ENCODE measurements at places on chromosomes 2 and 18. TPM values are rescaled to one million over a fixed set of nuclear protein-coding genes. Genes with fewer than 3 reads are reported as not detected.

GRCh38 chr2:121427187-121427689, 103.4 kb upstream of the RNU4ATAC start:
- no peak for DNase-seq

GRCh38 chr18:35451032-35451431, 46.7 kb downstream of the INO80C start:
- no peak for DNase-seq

ZC3H15 gene
- 63.6 TPM for polyA plus RNA-seq

GRCh38 chr2:88919087-88919738, 227.7 kb downstream of the RPIA start:
- no peak for DNase-seq

C18orf54 gene
- polyA plus RNA-seq, result 5.0 TPM

GRCh38 chr2:127275789-127276188, 18.2 kb downstream of the ERCC3 start:
- DNase-seq, result no peak

Data from hindlimb muscle (tissue), 1 donor.